Stimulated activated naive CD8-positive, alpha-beta T cell treated with anti-CD3 and anti-CD28 coated beads, Interleukin-15, Interleukin-2, amounts not matched to agents 100 U/mL and 50 U/mL, for 24 hours (primary cell): ENCODE measurements at places on chromosomes 1 and 21.

DNA sequence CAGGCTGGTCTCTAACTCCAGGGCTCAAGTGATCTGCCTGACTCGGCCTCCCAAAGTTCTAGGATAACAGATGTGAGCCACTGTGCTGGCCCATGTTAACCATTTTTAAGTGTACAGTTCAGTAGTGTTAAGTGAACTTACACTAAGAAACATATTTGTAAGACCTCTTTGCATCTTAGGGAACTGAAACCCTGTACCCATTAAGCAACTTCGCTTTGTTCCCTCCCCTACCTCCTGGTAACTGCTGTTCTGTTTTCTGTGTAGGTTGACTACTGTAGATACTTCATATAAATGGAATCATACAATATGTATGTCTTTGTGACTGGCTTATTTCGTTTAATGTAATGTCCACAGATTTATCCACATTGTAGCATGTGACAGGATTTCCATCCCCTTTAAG, 11.0 kb downstream of the NUDC start:
- DNase-seq: no peak

GRCh38 chr1:152919071-152919470, 10.7 kb downstream of the IVL start:
- no peak for DNase-seq

DNA sequence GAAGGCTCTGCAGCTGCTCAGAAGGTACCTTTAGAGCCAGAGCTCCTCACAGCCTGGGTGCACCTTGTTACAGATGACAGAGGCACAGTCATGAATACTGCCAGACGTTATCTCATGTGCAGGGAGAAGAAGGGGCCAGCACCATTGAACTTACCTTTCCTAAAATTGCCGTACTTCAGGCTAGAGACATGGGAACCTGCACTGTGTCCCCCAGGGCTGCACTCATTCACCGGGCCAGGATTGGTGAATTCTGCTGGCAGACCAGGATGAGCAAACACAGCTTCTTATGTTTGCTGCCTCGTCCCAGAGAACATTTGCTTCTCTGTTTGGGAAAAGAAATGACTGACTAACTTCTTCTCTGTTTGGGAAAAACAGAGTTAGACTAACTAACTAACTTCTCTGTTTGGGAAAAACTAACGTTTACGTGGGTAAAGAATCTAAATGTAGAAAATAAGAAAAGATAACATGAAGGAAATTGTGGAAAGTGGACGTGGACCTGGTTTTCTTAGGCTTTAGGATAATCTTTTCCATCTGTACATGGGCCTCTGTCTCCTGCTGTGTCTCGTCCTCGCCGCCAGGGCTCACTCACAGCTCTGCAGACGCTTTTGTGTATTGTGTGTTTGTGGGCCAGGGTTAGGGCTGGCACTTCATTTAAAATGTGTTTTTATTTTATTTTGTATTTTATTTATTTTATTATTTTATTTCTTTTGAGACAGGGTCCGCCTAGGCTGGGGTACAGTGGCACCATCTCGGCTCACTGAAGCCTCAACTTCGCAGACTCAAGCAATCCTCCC, 9.9 kb downstream of the OBSCN start:
- DNase-seq: no peak

DNA sequence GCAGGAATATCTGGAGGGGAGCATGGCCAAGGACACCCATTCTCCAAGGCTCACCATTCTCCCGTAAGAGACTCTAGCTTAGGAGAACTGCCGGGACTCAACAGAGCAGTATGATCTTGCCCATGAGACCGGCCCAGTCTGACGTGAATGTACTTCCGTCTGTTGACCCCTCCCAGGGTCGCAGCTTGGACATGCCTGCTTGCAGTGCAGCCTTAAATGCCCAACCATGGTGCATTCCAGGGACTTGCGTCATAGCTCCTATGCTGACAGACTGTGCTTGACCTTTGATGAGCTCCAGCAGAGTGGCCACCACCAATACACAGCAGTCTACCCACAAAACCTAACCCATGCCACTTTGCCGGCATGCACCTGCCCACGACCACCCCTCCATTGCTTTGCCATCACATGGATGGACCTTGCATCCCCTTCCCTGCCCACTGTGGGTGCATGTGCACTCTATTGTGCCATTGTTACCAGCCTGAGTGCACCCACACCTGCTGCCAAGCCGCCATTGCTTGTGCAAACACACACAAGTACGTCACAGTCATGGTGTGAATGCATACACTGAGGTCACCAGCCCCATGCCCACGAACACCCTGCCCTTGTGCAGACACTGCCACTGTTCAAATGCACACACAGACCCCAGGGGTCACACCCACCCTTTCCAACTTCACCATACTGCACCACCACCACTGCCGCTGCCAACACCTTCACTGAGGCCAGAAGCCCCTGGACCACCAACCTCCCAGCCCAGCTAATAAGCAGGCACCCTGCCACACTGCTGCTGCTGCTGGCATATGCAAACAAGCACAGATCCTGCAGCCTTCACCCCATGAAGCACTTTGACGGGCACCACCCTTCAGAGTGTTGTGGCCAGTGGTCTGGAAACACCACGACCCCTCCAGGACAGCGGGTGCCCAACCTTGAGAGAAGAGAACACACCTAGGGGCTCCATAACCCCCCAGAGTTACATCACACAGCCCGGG, 1141.3 kb downstream of the BRINP3 start:
- no peak for DNase-seq

DNA sequence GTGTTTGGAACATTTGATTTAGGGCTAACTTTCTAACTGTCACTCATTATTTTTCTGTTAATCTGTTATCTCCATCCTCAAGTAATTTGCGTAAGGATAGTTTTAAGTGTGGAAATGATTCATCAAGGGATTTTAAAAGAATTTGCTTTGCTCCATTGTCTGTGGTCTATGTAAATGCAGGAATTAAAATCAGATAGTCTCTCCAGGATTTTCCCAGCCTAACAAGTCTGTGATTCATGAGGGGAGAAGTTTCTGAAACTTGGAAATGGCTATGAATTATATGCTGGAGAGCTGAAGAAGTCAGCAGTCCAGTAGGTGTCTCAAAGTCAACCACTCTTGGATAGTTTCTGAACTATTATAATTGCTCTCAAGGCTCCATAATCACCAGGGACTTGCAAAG, 264.5 kb downstream of the MRPL39 start:
- DNase-seq: no peak

- DNase-seq: no peak
Measured at GRCh38 chr21:35511696-35512162, 462.6 kb upstream of the RUNX1 start.

GRCh38 chr1:49052102-49052501, 275.4 kb upstream of the BEND5 start:
- no peak for DNase-seq

DNA sequence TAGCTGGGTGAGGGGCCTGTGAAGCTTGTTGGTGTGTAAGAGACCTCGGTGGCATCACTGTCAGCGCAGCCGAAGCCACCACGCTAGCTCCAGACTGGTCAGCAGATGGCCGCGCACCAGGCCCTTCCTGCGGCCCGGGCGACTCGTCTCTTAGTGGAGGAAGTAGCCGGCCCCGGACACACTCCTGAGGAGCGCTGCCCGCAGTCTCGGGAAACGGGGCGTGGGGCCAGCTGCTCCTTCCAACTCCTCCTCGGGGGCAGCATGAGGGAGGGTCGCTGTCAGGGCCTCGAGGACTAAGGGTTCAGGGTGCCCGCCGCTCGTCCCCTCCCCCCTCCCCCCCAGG, 20.4 kb downstream of the H3-3A start:
- no peak for DNase-seq

DNA sequence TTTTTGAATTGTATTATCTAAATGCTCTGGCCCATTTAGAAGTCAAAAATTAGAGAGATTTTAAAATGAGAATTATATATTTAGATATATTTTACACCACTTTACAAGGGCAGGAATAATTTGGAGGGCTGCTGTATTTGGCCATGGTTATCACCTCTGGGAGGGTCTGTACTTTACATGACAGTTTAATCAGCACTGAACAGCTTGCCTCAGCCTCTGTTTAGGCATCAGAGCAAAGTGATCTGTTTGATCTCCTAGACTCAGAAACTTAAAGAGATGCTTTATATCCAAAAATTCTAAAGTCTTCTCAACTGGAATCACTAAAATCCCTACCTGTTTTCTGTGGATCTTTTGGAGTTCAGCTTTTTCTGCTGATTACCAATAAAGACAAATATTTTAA, 5.4 kb upstream of the SPTA1 start:
- no peak for DNase-seq

GRCh38 chr1:156100205-156100995, 14.1 kb upstream of the LMNA start:
- DNase-seq: no peak

GRCh38 chr1:205975387-205975998, 27.7 kb downstream of the RAB7B start:
- no peak for DNase-seq

DNA sequence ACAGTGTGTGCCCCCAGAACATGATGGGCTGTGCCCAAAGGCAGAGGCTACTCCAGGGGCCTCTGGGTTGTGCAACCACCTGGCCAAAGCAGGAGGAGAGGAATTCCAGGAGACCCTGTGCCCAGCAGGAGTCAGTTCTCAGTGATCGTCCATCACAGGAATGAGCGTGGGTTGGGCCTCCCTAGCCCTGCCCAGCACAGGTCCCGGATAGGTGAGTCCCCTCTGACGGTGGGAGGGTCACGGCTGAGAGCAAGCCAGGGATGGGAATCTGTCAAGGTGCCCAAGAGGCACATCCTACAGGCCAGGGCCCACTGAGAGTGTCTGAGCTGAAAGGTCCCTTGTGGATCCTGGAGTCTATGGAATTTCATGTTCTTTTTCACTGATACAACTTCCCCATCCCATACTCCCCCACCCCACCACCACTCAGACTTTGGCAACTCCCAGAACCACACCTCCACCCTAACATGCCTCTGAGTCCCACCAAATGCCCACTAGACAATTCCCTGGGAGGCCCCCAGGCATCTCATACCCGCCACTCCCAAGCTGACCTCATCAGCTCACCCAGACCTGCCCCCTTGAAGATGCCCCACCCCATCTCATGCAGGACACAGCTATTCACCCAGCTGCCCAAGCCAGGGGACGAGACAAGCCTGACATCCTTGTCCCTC, 3.1 kb downstream of the GJB4 start:
- DNase-seq: no peak

DNA sequence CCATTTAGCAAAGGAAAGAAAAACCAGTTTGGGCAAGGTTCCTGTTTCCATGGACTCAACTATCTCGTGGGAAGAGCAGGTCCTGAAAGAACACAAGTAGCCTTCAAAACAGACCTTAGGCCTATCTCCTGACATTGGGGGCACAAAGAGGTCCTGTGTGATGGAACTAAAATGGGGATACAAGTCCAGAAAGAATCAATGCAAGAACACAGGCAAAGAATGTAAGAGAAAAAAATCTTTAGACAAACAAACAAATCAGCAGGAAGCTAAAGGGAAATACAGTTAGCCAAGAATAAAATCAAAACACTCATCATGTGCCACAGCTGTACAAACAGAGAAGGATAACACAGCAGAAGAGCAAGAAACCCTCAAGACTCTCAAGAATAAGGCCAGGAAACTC, 28.2 kb downstream of the SLC30A10 start:
- DNase-seq: no peak

GRCh38 chr1:111332190-111332589, 41.5 kb downstream of the CHIA start:
- DNase-seq: no peak

DNA sequence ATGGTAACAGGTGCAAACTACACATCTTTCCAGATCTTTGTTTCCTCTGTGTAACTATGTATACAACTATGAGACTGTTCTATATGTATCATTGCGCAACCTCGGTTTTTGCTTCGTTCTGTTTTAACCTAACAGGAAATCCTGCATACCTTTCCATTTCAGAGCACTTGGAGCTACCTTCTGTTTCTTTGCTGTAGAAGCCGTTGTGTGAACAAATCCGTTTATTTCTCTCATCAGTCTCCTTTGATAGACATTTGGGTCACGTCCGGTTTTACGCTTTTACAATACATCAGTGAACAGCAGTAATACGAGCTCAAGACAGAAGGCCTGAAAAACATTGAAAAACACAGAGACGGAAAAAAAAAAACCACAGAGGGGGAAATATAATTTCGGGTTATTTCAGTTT, 10.5 kb downstream of the ATP5IF1 start:
- DNase-seq: no peak

- DNase-seq: peak; percentile 74
Measured at GRCh38 chr1:59477286-59477685, 180.4 kb downstream of the FGGY start.

DNA sequence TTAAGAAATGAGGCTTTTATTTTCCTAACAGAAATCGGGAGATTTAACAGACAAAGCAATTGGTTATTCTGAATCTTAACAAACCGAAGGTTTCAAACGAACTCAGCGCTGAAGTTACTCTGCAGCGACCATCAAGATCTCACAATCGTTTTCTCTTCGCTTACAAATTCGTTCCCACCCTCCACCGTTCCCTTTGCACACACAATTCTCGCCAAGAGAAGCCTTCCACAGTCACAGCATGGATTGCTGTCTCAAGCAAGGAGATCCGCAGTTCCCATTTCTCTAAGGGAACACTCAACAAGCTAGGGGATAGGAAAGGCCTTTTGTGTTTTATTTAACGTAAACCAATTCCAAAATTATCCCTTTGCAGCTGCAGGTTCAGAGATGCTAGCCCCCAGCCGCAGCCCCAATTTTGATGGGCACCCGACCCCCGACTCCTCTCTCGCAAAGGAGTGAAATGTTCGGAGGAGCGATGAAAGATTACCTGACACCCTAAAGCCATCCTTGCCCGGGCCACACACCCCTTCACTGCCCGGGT, 755 bp downstream of the FBXO42 start:
- no peak for DNase-seq

GRCh38 chr1:75400716-75401115, 210.2 kb downstream of the SLC44A5 start:
- no peak for DNase-seq

DNA sequence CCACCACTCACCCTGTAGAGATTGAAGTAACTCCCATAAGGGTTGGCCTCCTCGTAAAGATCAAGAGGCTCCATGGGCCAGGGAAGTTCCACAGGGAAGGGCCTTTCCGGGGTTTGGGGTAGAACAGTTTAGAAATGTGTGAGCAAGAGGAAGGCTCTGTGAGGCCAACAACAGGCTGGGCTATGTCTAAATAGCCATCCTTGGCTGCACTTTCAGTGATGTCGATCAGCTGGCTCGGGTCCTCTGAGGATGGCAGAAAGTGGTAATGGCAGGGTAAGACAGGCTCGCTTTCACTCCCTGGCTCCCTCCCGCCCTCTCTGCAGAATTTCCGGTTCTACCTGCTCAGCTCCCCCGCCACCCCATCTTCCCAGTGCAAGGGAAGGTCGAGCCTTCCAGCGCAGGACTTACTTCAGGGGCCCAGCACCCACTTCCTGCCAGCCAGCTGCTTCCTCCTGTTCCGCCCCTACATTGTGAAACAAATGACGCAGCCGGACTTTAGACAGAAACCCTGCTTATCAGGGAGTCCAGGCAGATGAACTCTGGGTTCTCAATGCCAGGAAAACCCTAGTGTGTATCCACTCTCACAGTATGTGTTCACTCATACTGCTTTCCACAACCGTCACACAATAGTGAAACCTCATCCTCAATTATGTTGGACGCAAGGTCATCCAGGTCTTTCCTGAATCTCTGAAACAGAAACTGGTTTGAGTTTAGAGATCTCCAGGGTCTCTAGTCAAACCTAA, 7.3 kb downstream of the F11R start:
- peak; percentile 77 for DNase-seq
